ENCODE measurements at places on chromosomes 1 and 21.

- no peak for DNase-seq
Observed at GRCh38 chr1:184116287-184116686, 64.8 kb downstream of the TSEN15 start.

DNA sequence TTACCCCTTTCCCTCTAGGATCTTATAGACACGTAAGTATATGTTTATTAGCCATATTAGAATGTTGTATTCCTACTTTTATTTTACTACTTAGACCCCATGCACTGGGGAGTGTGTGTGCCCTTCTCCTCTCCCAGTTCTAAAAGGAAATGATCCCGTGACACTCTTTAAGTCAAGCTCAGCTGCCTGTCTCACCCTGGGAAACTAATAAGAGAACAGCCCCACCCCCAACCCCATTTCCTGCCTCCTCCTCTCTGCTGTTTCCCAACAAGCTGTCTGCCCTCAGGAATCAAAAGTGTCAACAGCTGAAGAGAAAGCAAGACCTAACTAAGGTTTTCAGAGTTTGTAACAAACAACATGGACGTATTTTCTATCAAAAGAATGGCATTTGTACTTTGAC is 92.6 kb upstream of the VAV3 start:
- no peak for DNase-seq

DNA sequence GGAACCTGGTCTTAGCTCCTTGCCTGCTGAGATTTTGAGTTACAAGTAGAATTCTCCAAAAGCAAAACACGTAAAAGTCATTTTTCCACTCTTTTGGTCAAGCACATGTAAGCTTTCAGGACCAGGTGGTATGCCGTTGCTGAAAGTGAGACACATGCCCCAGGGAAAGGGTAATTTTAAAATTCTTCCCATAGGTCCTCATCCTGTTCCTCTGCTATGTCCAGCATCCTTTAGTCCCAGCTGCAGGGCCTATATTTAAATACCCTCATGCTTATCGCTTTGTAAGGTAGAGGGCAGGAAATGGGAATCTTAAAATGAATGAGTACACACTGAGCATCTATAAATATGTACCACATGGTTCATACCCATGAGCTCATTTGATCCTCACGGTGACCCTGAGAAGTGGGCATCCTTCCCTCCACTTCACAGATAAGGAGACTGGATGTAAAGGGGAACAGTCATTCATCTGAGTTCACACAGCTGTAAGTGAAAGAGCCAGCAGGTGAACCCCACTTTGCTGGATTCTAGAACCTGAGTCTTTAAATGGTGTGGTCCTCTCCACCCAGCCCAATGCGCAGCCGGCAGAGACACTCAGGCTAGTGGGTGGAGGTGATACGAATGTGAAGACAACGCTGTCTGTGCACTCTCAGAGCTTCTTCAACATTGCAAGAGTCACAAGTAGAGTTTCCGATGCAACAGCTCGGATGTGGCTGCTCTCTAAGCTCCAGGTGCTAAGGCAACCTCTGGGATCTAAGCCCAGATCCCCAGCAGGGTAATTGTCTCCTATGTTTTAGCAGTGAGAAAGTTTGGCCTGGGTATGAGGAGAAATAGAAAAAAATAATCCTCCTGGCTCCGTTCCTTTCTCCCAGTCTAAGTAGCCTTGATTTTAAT is 163.5 kb downstream of the PLXNA2 start:
- DNase-seq: no peak

- DNase-seq: no peak
Observed at GRCh38 chr21:40635391-40635790, 211.6 kb downstream of the DSCAM start.

DNA sequence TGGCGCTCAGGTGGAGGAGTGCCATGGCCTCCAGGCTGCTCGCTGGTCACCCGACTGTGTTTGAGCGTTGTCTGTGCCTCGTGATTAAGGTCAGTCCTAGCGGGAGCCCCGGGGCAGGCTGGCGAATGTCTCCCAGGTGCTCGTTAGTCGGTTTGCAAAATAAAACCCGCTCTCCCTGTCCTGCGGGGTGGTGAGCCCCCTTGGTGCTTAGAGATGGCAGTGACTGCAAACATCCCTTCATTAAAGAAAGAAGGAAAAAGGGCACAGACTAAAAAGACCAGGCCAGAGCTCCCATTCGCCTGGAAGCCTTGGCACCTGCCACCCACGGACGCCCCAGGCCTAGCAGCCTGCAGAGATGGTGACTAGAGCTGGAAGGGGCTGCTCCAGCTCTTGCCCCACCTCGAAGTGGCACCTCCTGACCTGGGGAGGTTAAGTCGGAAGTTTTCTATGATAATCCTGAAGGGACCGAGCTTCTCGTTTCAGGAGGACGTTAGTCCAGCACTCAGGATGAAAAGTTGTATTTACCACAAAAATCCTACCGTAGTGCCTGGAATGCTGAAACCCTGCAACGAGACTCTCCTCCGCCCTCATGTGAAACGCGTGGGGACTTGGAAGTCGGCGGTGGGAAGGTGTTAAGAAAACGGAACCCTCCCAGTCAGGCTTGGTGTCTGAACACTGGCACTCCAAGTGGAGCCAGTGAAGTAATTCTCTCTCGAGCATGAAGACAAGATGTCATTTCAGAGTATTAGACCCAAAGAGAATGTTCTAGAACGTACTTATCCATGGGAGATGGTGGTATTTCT is 24.6 kb downstream of the RIPK4 start:
- no peak for DNase-seq

GRCh38 chr1:240706150-240706935 is 94.4 kb upstream of the GREM2 start:
- DNase-seq: no peak

GRCh38 chr1:161838885-161839284 is 72.8 kb downstream of the ATF6 start:
- no peak for DNase-seq

GRCh38 chr1:33687000-33687399 is 176.9 kb upstream of the HMGB4 start:
- no peak for DNase-seq
